ENCODE measurements at places on chromosomes 12 and 14.

DNA sequence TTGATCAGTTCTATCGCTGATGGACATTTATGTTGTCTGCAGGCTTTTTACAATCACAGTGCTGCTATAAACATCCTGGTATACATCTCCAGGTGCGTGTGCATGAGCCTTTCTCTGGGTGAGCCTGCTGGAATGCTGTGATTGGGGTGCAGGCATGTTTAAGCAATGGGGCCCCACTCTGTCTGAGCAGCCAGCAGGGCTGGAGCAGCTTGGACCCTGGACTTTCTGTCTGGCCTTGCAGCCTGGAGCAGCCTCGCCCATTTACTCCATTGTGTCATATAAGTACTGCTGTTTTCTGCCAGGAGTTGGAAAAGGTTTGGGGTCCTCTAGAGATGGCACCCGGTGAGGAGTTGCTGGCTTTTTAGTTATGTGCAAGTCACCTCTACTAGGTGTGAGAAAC lies 199.0 kb downstream of the KIF26A start:
- DNase-seq = no peak

GRCh38 chr12:118330421-118331018 lies 42.2 kb downstream of the TAOK3 start:
- peak; percentile 25 for DNase-seq

DNA sequence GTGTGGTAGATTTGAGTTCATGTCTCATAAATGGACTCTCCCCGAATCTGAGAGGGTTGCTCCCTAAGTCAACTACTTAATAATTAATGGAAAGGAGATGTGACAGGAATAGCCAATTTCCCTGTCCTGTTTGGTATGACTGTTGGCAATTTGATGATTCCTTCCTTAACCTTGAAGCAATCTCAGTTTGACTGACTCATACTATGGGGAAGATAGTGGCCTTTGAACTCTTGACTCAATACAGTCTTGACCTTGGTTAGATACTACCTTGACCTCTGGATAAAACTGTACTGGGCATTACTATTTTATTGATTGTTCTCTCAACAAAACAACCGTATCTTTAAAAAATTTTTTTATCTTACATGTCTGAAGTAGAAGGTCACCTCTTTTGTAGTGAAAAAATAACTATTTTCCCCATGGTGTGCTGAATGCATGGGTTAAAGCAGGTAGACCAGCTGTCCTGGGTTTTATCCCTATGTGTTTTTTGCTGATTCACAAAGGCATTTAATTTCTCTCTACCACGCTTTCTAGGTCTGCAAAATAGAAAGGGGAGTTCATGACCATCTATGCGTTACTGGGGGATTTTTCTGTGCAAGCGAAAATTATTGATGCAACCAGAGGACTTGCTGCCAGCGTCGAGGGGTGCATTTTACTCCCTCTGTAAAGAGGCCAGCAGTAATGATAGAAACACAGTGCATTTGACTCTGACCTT lies 80.1 kb downstream of the ETV6 start:
- DNase-seq = peak; percentile 39

DNA sequence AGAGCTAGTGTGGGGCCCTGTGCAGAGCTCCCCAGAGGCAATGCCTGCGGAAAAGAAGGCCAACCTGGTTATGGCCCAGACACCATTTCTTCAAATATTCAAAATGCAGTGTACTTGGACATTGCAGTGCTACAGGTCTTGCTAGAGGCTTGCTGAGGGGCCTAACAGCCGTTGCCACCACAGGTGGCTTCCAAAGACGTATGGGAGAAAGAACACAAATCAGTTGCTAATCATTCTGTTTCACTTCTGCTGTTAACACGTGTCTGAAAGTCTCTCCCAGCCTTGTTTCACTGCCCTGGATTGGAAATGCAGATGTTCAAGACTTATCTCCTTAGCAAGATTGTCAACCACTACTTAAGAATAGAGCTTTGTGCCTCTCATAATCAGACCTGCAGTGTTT lies 925.9 kb downstream of the GALC start:
- no peak for DNase-seq

GRCh38 chr12:115946867-115947695 lies 330.4 kb downstream of the MED13L start:
- no peak for DNase-seq

Measured in epithelial cell of esophagus (primary cell).